ENCODE measurements at places on chromosomes 2 and 18.

DNA sequence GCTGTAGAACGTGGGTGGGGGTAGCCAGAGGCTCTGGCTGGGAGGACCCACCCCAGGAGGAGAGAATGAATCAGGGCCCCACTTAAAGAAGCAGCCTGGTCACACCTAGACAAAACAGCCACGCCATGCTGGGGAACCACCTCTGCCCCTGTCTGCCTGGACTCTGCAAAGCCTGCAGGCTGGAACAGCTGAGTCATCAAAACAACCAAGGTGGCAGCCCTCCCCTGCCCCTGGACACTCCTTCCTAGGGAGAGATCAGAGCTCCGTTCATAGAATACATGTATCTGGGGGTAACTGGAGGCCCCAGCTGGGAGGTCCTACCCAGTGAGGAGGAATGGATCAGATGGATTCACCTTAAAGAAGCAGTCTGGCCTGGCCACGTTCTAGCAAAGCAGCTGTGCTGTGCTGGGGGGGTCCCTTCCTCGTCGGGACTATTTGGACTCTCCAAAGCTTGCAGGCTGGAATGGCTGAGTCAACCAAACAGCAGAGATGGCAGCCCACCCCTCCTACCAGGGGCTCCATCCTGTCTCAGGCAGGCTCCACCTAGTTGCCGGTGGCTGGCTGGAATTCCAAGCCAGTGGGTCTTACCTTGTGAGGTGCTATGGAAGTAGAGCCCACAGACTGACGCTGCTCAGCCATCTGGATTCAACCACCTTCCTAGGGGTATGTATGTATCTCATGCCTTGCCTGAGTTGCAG, 50.5 kb upstream of the NT5C1B start:
- DNase-seq: no peak

DNA sequence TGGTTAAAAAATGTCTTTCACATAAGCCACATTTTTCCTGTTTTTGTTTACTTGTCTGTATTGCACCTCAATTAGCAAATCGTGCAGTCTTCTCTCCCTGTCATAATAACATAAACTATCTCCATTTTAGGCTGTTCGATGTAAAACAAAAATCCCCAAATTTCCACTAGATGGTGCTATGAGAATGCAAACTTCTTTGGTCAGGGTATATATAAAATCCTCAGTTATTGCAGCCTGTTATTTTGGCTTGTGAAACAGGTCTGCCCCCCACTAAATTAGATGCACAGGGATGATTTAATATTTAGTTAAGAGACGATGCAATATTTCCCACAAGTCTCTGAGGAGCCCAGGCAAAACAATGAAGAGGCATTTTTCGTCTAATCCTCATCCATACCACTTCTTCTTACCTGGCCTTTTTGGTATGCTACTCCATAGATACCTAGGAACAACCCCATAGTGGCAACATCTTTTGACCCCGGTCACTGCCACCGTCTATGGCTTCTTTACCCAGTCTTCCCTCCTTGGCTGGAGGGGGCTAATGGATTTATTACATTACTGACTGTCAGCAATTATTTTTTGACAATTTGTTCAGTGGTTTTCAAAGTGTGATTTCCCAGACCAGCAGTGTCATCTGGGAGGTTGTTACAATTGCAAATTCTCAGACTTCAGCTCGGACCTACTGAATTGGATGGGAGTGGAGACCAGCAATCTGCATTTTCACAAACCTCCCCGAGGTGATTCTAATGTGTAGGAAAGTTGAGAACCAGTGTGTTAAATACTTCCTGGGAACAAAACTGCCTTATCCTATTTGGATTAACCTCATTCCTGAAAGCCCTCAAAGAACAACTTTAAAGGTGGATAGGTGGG, 117.4 kb upstream of the CWC22 start:
- no peak for DNase-seq

- DNase-seq: no peak
Measured at GRCh38 chr2:210860276-210860675, 303.9 kb downstream of the CPS1 start.

- DNase-seq: no peak
Measured at GRCh38 chr2:84801811-84802210, 79.1 kb downstream of the TRABD2A start.

- DNase-seq: no peak
Measured at GRCh38 chr2:100396483-100396882, 21.0 kb downstream of the CHST10 start.

- no peak for DNase-seq
Measured at GRCh38 chr2:112138159-112139032, at the start of gene FBLN7. TSS of gene FBLN7 (plus strand) at chr2:112138385. CDS start at chr2:112138656, 271 bp downstream.

DNA sequence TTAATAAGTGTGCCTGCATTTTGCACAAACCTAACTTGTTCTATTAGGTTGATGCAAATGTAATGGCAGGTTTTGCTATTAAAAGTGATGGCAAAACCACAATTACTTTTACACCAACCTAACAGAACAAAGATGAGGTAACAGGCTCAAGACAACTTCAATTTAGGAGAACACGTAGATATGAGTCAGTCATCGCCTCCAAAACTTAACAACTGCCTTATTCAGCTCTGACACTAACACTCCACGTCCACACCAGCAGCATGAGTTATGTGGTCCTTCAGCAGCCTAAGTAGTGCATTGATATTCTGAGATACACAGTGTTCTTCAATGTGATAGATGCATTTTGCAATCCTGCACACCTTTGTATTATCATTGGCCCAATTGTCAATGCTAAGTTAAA, 1175.1 kb upstream of the ACVR2A start:
- no peak for DNase-seq

DNA sequence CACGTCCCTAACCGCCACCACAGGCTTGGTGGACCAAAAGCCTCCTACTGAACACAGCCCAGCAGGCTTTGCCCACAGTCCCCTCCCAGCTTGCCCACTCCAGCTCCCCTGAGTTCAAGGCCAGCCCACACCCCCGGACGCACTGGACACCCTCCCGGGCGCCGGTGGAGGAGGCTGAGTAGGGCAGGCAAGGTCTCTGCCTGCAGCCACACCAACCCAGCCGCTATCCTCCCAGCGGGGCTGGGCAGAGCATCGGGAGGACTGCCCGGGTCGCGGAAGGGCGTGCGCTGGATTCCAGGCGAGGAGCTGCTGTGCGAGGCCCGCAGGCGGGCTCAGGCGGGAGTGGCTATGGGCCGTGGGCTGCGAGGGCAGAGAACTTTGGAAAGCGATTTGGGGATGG, 49.5 kb downstream of the PLEKHB2 start:
- DNase-seq: no peak

- no peak for DNase-seq
Measured at GRCh38 chr2:42438685-42439084, 55.1 kb downstream of the KCNG3 start.

DNA sequence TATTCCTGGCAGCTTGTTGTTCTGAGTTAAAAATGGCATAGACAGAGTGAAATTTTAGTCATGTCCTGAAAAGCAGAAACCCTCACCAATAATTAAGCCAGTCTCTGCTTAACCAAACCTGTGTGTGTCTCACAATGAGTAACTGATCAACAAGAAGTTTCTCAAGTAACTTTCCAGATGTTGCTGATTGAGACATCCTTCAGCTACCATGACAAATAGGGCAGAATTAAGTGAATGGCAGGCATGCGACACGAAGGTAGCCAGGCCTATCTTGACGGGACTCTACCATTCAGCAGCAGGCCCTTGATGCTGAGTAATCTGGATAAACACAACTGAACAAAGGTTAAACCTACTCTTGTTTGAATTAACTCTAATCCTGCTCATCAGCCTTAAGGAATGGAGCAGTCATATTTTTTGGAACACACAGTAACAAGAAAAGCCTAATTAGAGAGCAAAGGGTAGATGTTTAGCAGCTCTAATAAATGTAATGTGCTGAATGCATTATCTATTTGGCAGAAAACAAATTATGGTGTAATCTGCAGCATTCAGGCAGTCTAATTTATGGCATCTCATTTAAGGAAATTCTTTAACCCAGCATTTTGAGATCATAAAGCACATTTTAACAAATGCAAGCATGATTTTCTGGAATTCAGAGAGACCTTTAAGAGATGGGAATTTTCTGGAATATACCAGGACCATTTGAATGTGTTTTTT, 159.5 kb upstream of the EPHA4 start:
- DNase-seq: no peak

- no peak for DNase-seq
Measured at GRCh38 chr2:86290596-86291327, 46.7 kb downstream of the REEP1 start.

DNA sequence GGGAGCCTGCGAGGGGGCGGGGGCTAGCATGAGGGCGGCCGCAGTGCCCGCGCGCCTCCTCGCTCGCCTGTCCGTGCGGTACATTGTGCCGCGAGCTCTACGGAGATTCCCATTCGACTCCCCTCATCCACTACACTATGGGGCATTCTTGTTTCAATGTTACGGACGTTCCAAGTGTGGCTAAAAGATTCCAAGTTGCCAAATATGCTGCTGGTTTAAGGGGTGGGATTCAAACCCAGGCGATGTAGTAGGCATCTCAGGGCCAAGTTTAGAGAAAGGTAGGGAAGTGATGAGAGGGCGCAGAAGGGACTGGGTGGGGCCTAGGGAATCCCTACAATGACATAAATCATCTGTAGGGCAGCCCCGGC, 10.0 kb upstream of the CRYBA2 start:
- no peak for DNase-seq

DNA sequence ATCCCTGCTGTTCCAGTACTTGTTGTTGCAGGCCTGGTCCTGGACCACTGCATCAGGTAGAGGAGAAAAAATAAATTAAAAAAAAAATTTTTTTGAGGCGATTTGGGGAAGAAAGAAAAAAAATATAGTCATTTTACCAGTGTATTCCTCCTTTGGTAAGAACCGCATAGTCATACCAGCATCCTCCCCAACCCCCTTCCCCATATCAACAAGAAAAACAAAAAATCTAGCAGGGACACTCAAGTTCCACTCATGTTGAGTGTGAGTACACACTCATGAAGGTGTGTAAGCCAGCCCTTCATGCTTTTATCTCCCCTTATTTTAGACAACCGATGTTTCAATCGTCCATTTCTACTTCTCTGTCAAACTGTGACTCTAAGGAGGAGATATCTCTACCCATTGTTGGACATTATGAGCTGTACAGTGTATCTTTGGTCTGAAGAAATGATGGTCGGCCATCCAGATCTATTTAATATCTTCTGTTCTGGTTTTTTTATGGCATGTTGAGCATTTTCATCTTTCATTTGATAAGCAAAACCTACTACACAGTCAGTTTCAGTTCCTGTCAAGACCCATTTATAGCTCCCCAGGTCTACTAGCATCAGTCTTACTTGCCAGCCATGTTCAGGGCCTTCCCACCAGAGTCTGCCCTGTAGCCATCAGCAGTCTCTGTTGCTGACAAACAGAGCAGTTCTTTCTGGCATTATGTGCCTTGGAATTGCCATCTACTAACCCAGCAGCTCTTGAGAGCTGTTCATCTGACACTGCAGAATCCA, 20.0 kb downstream of the ELP2 start:
- DNase-seq: no peak

GRCh38 chr18:26133652-26134051, at the start of gene PSMA8:
TSS of gene PSMA8 (plus strand) at chr18:26133869. CDS start at chr18:26133966, 97 bp downstream.
- no peak for DNase-seq
